ENCODE measurements at places on chromosomes 7 and 10.

- no peak for DNase-seq
- no peaks in the 10 kb centered on the region for H3K36me3 ChIP-seq
- no peaks in the 10 kb centered on the region for H3K27me3 ChIP-seq
- H3K4me3 ChIP-seq = no peak overlapping the region
Observed at GRCh38 chr7:32221736-32222135, 151.5 kb upstream of the PDE1C start.

GRCh38 chr7:108805808-108806397 is 236.2 kb downstream of the DNAJB9 start:
- no peak for DNase-seq
- no peak overlapping the region for H3K27ac ChIP-seq
- no peaks in the 10 kb centered on the region for H3K4me1 ChIP-seq
- H3K4me3 ChIP-seq = no peak overlapping the region
- no peaks in the 10 kb centered on the region for H3K36me3 ChIP-seq

- H3K27me3 ChIP-seq = no peaks in the 10 kb centered on the region
- no peak overlapping the region for H3K4me3 ChIP-seq
- H3K36me3 ChIP-seq = no peaks in the 10 kb centered on the region
- no peak for DNase-seq
- no peaks in the 10 kb centered on the region for H3K4me1 ChIP-seq
Observed at GRCh38 chr7:98520356-98520951, 96.6 kb upstream of the NPTX2 start.

DNA sequence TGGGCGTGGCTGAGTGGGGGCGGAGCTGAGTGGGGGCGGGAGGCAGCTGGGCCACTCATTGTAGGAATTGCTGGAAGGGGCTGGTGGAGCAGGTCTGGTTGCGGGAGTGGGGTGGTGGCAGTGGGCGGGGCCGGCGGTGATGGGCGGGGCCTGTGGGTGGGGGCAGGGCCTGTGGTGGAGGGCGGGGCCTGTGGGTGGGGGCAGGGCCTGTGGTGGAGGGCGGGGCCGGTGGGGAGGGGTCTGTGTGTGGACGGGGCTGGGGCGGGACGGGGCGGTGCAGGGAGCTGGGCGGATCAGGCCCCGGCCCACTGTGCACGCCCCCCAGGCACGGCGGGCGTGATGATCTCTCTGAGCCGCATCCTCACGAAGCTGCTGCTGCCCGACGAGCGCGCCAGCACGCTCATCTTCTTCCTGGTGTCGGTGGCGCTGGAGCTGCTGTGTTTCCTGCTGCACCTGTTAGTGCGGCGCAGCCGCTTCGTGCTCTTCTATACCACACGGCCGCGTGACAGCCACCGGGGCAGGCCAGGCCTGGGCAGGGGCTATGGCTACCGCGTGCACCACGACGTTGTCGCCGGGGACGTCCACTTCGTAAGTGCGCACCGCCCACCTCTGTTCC is 14.0 kb downstream of the SLC29A4 start:
- peaks cover 2% of the 10 kb centered on the region for H3K27me3 ChIP-seq
- no peaks in the 10 kb centered on the region for H3K36me3 ChIP-seq
- H3K4me1 ChIP-seq = peaks cover 6% of the 10 kb centered on the region
- H3K27ac ChIP-seq = no peak overlapping the region
- no peak overlapping the region for H3K4me3 ChIP-seq
